ENCODE measurements at places on chromosomes 2 and 18. TPM values are rescaled to one million over a fixed set of nuclear protein-coding genes. Genes with fewer than 3 reads are reported as not detected.

DNA sequence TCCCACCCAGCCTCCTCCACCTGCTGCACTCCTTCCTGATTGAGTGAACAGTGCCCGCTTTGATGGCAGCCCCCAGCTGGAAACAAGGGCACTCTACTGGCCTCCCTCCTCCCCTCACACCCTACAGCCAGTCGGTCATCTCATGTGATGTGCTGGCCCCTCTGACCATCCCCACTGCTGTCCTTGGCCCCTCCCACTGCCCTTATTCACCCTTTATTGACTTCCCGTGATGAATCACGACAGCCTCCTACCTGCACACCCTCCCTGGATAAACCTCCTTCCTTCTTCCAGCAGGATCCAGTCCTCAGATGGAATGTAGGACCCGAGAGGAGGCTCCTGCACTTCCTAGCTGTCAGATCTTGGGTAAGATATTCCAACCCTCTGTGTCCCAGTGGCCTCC, 186.5 kb upstream of the SH3BP4 start:
- no peak for DNase-seq

- DNase-seq = peak; percentile 74
These were observed 123.5 kb upstream of the HS6ST1 start for GRCh38 chr2:128442053-128442751.

- no peak for DNase-seq
These were observed 128.6 kb downstream of the NCK2 start for GRCh38 chr2:105873281-105873680.

Gene CDK15
- 5.3 TPM for total RNA-seq

Gene C2orf15
- 0.59 TPM for total RNA-seq

Gene CEP68
- total RNA-seq = 13.6 TPM

Gene RAB6C
- total RNA-seq = not detected
